ENCODE measurements at places on chromosomes 1 and 21. TPM values are rescaled to one million over a fixed set of nuclear protein-coding genes. Genes with fewer than 3 reads are reported as not detected.

The IQGAP3 gene
- 29.4 TPM for total RNA-seq

The FMO5 gene
- total RNA-seq: 0.71 TPM

The AMPD1 gene
- total RNA-seq: not detected

The DIRAS3 gene
- total RNA-seq: 13.3 TPM

The SLFNL1 gene
- total RNA-seq: not detected

The LRRC3 gene
- total RNA-seq: 0.29 TPM

The GJB4 gene
- not detected for total RNA-seq

The LINGO4 gene
- total RNA-seq: not detected

The TLR5 gene
- total RNA-seq: not detected

The SLC44A5 gene
- not detected for total RNA-seq

The OR2M3 gene
- total RNA-seq: not detected

The WNT2B gene
- total RNA-seq: 6.3 TPM

The NR1I3 gene
- not detected for total RNA-seq

The KRTAP13-2 gene
- not detected for total RNA-seq

The ARID4B gene
- 5.8 TPM for total RNA-seq

The BGLAP gene
- not detected for total RNA-seq

The ERG gene
- total RNA-seq: not detected

The C8B gene
- total RNA-seq: not detected

The CELA3B gene
- not detected for total RNA-seq

The KLHDC7A gene
- not detected for total RNA-seq

The CFAP57 gene
- under 0.01 TPM for total RNA-seq

The TBX19 gene
- total RNA-seq: 0.29 TPM

The DDX20 gene
- total RNA-seq: 16.8 TPM

The SLC30A10 gene
- total RNA-seq: not detected
